Stimulated activated CD8-positive, alpha-beta memory T cell treated with anti-CD3 and anti-CD28 coated beads, Interleukin-2, amount 100 ng/mL, for 48 hours (primary cell): ENCODE measurements at places on chromosomes 5 and 9.

DNA sequence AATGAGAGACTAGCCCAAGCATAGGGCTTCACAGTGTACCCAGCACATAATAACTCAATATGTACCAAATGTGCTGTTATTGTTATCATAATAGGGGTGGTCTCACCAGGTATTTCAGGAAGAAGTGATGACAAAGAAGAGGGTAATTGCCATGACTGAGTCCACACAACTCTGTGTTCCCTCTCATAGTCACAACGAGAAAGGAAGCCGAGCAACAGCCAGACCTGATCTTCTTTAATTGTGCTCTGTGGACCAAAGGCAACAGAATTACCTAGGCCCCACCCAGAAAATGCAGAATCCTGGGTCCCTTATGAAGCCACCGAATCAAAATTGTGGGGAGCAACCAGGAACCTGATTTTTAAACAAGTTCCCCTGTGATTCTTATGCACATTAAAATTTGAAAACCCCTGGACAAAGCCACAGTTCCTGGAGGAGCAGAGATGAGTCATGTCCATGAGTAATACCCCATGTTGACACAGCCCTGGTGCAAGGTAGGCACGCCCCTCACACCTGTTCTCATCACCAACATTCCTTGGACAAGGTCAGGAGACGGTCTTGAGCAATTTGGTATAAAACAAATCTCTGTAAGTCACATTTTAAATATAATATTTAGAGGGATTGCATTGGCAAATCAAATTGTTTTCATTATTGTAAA is 5.2 kb downstream of the FGF1 start:
- no peak for DNase-seq

DNA sequence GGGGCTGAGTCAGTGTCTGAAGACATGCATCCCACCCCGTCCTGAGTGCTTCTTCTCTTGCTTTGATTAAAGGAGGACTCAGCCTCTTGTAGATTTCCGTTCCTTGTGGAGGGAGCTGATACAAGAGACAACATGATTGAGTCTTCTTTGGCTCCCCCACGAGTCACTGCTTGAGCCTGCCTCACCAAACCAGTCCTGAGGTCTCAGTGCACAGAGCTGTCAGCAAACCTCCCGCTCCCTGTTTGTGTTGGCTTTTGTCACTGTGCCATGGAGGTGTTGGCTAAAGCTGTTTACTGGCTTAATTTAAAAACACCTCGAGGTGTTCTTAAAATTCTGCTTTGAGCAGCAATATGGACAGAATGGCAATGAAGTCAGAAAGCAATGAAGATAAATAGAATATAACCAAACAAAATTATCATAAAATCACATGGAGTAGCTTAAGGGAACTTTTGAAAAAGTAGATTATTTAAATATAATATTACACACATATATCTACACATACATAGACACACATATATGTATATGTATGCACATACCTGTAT is 234.1 kb upstream of the ANKRD55 start:
- no peak for DNase-seq

DNA sequence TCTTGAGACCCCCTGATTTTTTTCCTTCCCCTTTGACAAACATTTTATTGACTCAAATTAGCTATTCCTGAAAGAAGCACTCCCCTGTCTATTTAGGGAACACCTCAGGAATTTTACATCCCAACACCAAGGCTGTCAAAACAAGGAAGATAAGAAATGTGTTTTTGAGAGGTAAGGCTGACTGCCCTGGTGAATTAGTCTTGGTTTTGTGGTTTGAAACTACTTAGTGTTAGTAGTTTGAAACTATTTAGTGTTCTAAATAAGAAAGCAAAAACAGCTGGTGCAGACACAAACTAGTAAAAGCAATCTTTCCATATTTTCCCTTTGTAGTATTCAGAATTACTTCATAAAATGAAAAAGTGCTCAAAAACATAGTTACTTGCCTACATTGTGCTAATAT is 120.7 kb downstream of the PCSK1 start:
- DNase-seq: no peak

DNA sequence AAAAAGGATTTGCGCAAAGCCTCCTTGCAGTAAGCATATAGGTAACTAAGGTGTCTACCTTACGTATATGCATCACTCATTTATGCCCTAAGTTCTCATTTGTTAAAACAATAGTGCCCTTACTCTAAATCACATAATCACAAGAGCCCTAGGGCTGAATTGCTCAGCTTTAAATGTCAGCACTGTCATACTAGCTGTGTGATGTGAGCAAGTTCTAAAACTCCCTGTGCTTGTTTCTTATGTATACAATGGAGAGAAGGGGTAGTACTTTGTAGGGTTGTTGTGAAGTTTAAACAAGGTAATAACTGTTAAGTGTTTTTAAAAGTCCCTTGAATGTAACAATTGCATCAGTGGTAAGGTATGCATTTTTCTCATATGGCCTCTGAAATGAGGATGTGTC is 169.5 kb upstream of the DMRT1 start:
- DNase-seq: no peak

- no peak for DNase-seq
Observed at GRCh38 chr5:128632264-128632663, 94.2 kb upstream of the FBN2 start.
